ENCODE measurements at places on chromosomes 4 and X. TPM values are rescaled to one million over a fixed set of nuclear protein-coding genes. Genes with fewer than 3 reads are reported as not detected.

GSX2 gene
- total RNA-seq: not detected

ENPEP gene
- 0.17 TPM for total RNA-seq

BEX5 gene
- 1.7 TPM for total RNA-seq

NUDT10 gene
- under 0.01 TPM for total RNA-seq

HERC5 gene
- 2.2 TPM for total RNA-seq

FAM184B gene
- total RNA-seq: not detected

KCND1 gene
- 0.22 TPM for total RNA-seq

CCNB3 gene
- total RNA-seq: 0.43 TPM

Measured in dermis lymphatic vessel endothelial cell (primary cell).